Suppressor macrophage (primary cell): ENCODE measurements at places on chromosomes 1 and 21.
A peak's percentile ranks its signal among the peaks of the same experiment; 100 is the strongest.

GRCh38 chr1:243712941-243713340 lies 137.1 kb downstream of the AKT3 start:
- DNase-seq = no peak

DNA sequence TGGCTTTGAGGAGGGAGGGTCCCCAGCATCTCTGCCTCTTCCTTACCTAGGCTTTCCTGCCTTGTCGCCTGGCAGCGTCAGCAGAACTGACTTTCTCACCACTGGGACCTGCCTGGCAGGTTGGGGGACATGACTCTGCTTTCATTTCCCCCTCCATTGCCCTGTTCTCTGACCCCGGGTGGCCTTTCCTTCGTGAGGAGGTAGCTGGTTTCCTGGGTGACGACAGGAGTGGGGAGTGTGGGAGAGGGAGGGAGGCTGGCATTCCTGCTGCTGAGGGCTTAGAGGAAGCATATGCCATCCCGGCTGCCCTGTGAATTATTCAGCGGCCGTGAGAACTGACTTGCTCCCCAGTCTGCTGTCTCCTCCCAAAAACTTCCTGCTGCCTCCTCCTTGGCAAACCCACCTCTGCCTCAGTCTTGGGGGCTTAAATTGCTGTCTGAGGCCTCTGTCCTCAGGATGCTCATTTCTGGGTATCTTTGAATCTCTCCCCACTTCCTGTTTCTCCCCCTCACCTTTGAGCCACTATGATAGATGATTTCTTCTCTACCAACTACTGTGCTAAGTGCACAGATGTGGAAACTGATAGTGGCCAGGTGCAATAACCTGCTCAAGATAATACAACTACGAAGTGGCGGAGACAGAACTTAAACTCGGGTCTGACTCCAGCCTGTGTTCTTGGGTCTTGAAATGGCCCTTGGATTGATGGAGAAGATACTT lies 182.0 kb upstream of the CSF3R start:
- DNase-seq = no peak

DNA sequence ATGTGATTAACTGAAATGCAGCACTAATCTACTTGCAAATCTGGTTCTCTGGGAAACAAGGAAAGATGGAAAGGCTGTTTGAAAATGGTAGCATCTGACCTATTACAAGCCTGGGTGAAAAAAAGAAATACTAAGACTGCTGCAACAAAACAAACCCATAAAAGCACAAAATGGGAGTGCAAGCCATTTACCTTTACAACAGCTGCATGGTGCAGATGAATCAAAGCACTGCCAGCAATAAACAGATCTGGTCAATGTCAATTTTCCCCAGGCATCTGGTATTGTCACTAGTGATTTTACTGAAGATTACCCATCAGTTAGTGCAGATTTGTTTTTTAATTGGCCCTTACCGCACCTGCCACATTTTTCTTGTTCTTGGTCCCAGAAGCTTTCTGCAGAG lies 1341.7 kb downstream of the PLA2G4A start:
- DNase-seq = no peak

DNA sequence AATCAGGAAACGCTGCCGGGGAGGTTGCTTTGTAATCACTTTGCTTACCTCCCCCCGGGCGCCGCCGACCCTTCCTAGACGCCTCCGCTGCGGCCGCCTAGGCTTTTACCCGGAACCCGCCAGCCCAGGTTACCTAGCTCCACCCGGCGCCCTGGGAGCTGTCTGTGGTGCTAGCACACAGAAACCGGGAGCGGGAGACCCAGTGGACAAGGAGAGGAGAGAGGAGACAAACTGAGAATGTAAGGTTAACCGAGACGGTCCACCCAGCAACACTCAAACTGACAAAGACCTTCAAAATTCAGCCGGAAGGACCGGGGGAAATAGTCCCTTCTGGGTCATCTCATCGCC lies 9.8 kb downstream of the BARHL2 start:
- DNase-seq = no peak

- DNase-seq = no peak
Observed at GRCh38 chr21:45045481-45045880, 28.9 kb upstream of the ADARB1 start.

GRCh38 chr21:35323947-35324346 lies 274.8 kb upstream of the RUNX1 start:
- DNase-seq = no peak

- no peak for DNase-seq
Observed at GRCh38 chr1:183953031-183953430, 84.5 kb downstream of the COLGALT2 start.

- no peak for DNase-seq
Observed at GRCh38 chr1:223243441-223244050, 100.5 kb upstream of the TLR5 start.

- no peak for DNase-seq
Observed at GRCh38 chr1:244022311-244022710, 28.8 kb upstream of the ZBTB18 start.

- peak; percentile 77 for DNase-seq
Observed at GRCh38 chr1:183416850-183417771, 1.1 kb downstream of the NMNAT2 start.

DNA sequence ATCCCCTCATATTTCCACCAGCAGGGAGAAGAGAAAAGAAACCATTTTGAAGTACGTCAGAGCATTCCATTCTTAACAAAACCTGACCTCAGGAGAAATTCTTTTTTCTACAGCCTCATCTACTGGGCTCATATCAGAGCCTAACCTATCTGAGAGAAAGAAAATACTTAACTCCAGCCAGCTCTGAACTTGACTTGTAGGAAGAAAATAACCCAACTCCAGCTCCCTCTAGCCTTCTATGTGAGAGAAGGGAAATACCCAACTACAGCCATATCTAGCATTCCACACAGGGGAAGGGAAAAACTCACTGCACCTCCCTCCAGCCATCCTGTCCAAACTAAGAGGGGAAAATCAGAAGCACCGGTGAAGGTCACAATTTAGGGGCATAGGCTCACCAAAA lies 57.7 kb downstream of the SPATA6 start:
- no peak for DNase-seq

- DNase-seq = no peak
Observed at GRCh38 chr1:43349594-43350306, 9.0 kb upstream of the CDC20 start.

GRCh38 chr21:39330001-39330400 lies 16.6 kb upstream of the BRWD1 start:
- DNase-seq = no peak

DNA sequence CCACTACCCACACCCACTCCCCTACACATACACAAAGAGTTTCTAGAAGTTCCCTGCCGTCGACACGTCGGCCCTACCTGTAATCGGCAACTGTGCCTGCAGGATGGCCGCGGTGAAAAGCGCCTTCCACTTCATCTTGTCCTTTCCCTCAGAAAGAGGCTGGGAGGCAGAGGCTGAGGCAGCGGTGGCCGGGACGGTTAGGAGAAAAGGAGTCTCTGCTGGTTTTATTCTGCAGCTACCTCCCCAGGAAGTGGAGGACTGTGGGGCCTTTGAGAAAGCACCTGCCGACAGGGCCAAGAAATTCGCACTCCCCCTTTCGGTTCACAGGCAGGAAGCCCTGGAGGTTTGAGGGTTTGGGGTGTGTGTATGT lies at the start of gene CD247:
Gene CD247 (minus strand): TSS at position 199 of the 370 bp plus-strand sequence. CDS start 64 bp downstream, at position 135.
- no peak for DNase-seq

DNA sequence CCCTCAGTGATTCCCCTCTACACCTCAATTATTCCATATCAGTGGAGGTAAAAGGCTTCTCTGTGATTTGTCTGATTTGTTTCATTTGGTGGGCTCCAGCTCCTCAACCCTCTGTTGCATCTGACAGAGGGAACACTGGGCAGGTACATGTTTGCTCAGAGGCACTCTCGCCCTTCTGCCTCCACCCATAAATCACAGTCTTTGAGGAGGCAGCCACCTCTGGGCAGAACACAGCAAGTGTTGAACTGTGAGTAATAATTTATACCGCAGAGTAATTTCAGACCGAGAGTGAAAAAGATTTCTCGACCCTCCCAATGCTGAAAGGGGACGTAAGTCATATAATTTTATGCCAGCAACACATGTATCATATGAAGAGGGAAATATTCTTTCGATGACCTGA lies 330.1 kb upstream of the PBX1 start:
- no peak for DNase-seq

DNA sequence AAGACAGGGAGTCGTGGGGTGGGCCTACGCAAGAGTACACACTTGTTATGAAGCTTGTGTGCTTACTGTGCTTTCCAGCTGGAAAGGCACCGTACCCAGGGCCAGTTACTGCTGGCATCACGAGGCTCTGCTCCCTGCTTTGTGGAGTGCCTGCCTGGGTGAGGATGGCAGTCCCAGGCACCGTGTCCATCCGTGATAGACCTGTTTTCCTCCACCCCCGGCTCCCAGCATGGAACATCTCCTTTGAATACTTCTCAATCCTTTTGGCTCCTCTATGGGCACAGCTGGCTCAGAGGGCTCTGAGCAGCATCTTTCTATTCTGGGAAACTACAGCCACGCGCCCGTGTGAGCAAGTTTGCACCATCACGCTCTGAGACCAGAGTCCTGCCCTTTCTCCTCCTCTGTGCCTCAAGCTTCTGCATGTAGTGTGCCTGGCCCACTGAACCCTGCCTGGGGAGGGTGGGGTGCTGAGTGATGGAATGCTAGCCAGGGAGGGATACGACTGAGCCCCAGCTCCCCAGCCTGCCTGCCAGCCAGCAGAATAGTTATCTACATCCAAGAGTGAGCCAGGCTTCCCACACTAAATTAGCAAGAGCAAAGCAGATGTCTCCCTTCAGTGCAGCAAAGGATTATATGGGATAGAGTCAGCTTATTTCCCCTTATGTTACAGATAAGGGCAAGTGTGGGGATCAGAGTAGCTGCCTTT lies 7.1 kb upstream of the TNR start:
- no peak for DNase-seq

DNA sequence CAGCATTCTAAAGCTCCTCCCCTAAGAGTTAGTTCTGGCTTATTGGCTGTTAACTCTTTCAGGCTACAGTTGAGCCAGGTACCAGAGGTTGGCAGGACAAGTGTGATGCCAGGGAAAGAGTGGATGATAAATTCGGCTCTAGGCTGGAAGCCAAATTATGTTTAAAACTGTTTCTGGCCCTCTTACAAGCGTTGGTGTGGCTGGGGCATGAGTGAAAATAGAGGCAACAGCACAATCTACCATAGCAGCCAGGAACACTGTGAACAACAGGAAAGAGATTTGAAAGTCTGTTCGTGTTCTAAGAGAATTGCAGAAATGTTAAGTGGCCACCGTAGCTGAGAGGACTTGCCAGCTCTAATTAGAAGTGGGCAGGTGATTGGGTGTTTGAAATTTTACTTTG lies 84.2 kb downstream of the CDC7 start:
- DNase-seq = no peak

DNA sequence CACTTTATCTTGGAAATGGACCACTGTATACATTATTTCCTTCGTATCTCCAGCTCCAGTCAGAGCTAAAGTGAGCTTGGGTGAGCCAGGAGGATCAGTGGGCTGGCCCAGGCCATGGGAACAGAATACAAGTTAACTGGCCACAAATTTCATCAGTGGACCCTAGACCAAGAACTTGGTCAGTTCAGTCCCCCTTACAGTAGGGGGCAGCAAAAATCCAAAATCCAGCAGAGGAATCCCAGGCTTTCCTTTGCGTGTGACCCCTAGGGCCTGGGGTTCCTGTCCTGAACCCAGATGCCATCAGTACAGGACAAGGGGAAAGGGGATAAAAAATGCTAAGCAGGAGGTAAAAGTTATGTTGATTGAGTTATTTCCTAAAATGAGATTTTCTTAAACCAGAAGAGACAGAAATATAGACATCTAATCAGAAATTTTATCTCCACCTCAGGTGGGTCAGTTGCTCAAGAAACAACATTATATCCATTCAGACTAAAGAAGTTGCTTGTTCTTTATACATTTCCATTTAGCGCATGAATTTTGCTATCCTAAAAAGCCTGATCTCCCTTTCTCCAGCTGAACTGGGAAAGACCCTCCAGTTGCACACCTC lies 24.1 kb upstream of the LCE5A start:
- peak; percentile 14 for DNase-seq

GRCh38 chr1:178039891-178040290 lies 54.0 kb upstream of the RASAL2 start:
- DNase-seq = no peak

- DNase-seq = no peak
Observed at GRCh38 chr1:165355139-165355976, 1.2 kb downstream of the LMX1A start.

DNA sequence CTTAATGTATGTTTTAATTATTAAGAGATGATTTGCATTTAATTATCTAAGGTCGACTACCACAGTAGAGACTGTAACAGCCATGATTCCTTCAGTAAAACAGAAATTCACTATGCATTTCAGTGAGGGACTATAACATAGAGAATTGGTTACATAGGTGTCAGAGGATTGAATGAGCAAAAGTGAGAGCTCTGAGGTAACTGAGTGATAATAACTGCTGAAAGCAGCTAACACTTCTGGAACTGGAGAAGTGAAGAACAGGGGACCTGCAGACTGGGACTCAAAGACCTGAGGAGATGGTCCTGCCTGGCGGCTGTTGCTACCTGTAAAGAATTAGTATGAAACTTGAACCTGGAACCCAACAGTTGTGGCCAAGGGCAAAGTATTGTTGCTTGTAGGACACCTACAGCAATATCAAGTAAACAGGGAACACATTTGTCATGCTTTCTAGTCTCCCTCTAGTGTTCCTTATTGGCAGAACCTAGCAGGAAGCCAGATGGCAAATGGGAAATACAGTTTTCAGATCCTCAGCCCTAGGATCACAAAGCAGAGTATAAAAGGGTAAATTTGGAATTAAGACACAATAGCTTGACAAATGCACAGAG lies 110.6 kb downstream of the HS2ST1 start:
- peak; percentile 56 for DNase-seq

DNA sequence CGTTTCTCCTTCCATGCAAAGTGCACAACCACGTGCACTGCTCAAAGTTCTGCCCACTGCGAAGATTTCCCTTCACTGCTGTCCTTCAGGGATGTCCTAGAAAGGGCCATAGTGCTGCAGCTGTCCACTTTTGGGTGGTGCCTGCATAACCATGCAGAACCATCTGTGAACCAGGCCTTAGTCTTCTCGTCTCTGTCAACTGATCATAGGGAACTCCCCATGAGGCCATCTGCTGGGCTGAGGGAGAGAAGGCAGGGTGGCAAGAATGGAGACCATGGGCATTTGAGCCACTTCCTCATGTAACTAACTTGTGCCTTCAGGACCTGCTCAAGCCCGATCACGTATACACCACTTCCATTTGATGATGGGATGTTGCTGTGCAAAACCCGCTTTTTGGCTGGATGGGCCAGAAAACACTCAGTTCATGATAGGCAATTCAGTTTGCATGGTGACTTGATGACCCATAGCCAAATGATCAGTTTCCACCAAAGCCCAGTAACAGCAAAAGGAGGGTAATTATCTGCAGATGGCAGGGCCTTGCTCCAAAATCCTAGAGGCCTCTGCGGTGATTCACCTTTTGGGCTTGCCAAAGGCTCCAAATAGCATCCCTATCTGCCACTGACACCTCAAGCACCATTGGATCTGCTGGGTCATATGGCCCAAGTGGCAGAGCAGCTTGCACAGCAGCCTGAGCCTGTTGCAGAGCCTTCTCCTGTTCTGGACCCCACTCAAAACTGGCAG lies 9.5 kb downstream of the ST6GALNAC5 start:
- DNase-seq = no peak

- peak; percentile 47 for DNase-seq
Observed at GRCh38 chr1:44677201-44677766, 2.8 kb downstream of the ARMH1 start.

GRCh38 chr1:154720328-154721297 lies 112.6 kb upstream of the ADAR start:
- DNase-seq = peak; percentile 89

GRCh38 chr1:39288735-39289465 lies 84.4 kb downstream of the MACF1 start:
- DNase-seq = no peak

- no peak for DNase-seq
Observed at GRCh38 chr1:182713939-182714338, 29.6 kb upstream of the RGS8 start.

GRCh38 chr1:27609210-27609555 lies 5.2 kb upstream of the AHDC1 start:
- DNase-seq = peak; percentile 68
